Muscle of back (tissue), 13 donors: ENCODE measurements at places on chromosomes 16 and 17. TPM values are rescaled to one million over a fixed set of nuclear protein-coding genes. Genes with fewer than 3 reads are reported as not detected.

DNA sequence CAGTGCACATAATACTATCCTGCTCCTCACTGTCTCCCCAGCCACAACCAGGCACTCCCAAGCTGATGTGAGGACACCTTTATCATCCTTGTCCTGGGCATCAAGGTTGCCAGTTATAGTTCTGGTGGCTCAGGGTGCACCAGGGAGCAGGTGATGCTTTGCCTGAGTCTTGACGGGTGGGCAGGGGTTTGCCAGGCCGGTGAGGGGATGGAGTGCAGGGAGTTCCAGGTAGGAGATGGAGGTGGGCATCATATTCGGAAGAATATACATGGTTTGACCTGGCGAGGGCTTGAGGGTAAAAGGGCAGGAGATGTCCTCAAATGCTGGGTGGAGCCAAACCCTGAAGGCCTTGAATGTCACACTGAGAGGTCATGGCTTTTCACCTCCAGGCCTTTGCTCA, 115.8 kb upstream of the CRHR1 start:
- no peak for DNase-seq

- DNase-seq, result no peak
Measured at GRCh38 chr16:27450196-27450549, 48.2 kb downstream of the IL21R start.

DNA sequence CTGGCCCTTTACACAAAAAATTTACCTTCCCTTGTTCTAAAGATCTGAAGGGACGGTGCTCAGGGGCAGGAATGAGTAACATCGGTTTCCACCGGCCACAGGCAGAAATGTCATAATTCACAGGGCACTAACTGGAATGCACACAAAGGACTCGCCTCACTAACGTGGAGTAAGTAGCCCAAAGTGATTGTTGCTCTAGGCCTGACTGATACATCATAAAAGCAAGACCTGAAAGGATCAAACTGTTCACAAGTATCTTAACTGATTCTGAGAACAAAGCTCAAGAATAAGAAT, 8.9 kb upstream of the TCF25 start:
- DNase-seq, result no peak

- no peak for DNase-seq
Measured at GRCh38 chr16:31711344-31711845, 162.2 kb upstream of the ZNF267 start.

- DNase-seq, result peak; percentile 10
Measured at GRCh38 chr17:47789611-47790561, 31.7 kb downstream of the OSBPL7 start.

Gene SPATA22
- 0.51 TPM for polyA plus RNA-seq

Gene KRT27
- polyA plus RNA-seq, result not detected
